ENCODE measurements at places on chromosomes 6 and 20. TPM values are rescaled to one million over a fixed set of nuclear protein-coding genes. Genes with fewer than 3 reads are reported as not detected.

The TDRD6 gene
- total RNA-seq, result not detected

The SLC35D3 gene
- total RNA-seq, result 0.05 TPM

The TGM2 gene
- 496 TPM for total RNA-seq

The ADGRB3 gene
- not detected for total RNA-seq

The DLK2 gene
- 7.9 TPM for total RNA-seq

The BTBD9 gene
- total RNA-seq, result 2.8 TPM

The TINAG gene
- total RNA-seq, result not detected

The KCNK15 gene
- total RNA-seq, result 0.74 TPM

The ACAT2 gene
- total RNA-seq, result 28.5 TPM

The SYNDIG1 gene
- 2.3 TPM for total RNA-seq

The TOMM6 gene
- total RNA-seq, result 301 TPM

The PHIP gene
- 5.3 TPM for total RNA-seq

The CPXM1 gene
- not detected for total RNA-seq

The DNMT3B gene
- total RNA-seq, result 4.0 TPM

The ZSCAN23 gene
- not detected for total RNA-seq

The ARFRP1 gene
- total RNA-seq, result 43.6 TPM

The EYA2 gene
- 3.3 TPM for total RNA-seq

The GTSF1L gene
- total RNA-seq, result not detected

The SLC25A27 gene
- total RNA-seq, result 0.36 TPM

Data from A549 treated with CORT108297 at 1 μM for 4 hours (cell line).